ENCODE measurements at places on chromosomes 5 and 9. TPM values are rescaled to one million over a fixed set of nuclear protein-coding genes. Genes with fewer than 3 reads are reported as not detected.

DNA sequence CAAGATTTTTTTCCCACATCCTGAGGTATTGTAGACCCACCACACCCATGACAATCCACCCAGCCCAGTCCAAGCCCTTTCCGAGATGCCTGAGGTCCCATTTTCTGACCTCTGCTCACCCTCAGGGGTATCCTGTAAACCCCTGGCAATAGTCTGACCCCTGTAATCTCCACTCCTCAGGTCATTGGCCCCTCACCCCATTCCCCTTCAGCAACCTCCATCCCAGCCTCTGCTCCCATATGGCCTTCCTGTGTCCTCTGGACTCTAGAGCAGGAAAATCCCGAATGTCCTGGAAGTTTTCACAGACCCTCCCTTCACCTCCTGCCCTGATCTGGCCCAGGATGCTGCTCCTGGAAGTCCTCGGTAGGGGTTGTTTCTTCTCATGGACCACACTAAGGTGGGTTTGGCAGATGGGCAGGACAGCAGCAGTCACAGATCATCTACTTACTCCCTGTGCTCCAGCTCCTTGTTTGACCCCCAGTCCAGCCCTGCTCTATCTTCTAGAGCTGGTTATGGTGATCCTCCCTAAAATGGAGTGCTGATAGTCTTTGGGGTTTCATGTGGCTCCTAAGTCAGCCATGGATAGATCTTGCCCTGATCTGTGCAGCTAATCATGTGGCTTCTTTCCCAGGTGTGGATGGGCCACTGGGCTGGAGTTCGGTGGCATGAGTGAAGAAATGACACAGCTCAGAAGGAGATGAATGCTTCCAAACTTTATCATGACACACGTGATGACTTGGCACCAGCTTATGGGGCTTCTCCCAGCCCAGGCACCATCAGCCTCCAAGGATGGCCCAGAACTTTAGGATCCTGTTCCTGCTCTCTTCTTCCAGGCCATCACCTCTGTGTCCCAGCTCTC, 12.0 kb upstream of the ACSL6 start:
- no peak for DNase-seq

GRCh38 chr5:39209924-39210323, 9.4 kb downstream of the FYB1 start:
- DNase-seq, result no peak

The SH3TC2 gene
- total RNA-seq, result 32.0 TPM

The BRINP1 gene
- not detected for total RNA-seq

The WDR38 gene
- not detected for total RNA-seq

Measured in PC-3 (cell line).